ENCODE measurements at places on chromosomes 5 and 9. TPM values are rescaled to one million over a fixed set of nuclear protein-coding genes. Genes with fewer than 3 reads are reported as not detected.

The TMOD1 gene
- 8.9 TPM for polyA plus RNA-seq

The FABP6 gene
- 9.1 TPM for polyA plus RNA-seq

The PIP5K1B gene
- polyA plus RNA-seq = 57.9 TPM

The DNM1 gene
- polyA plus RNA-seq = 49.0 TPM

The SLC6A19 gene
- polyA plus RNA-seq = 295 TPM

The LAMC3 gene
- polyA plus RNA-seq = 0.66 TPM

The CDX1 gene
- 196 TPM for polyA plus RNA-seq

The KLF4 gene
- 100 TPM for polyA plus RNA-seq

The FBP2 gene
- 0.25 TPM for polyA plus RNA-seq

The CDH10 gene
- 0.52 TPM for polyA plus RNA-seq

The ASPN gene
- 40.3 TPM for polyA plus RNA-seq

The SIMC1 gene
- 14.7 TPM for polyA plus RNA-seq

The ZDHHC11B gene
- polyA plus RNA-seq = 16.1 TPM

The FOXD4 gene
- 0.42 TPM for polyA plus RNA-seq

The PCDHA9 gene
- 0.24 TPM for polyA plus RNA-seq

The INSL6 gene
- polyA plus RNA-seq = 0.51 TPM

The DIAPH1 gene
- polyA plus RNA-seq = 89.4 TPM

The PCDHGB6 gene
- polyA plus RNA-seq = 2.9 TPM

The F2RL2 gene
- polyA plus RNA-seq = 5.4 TPM

The KCNMB1 gene
- polyA plus RNA-seq = 6.5 TPM

The JADE2 gene
- 29.9 TPM for polyA plus RNA-seq

The PDCD1LG2 gene
- polyA plus RNA-seq = 0.60 TPM

The PDZD2 gene
- 4.7 TPM for polyA plus RNA-seq

The LRRC8A gene
- polyA plus RNA-seq = 18.5 TPM

The PHYHD1 gene
- 19.0 TPM for polyA plus RNA-seq

The TMEM267 gene
- polyA plus RNA-seq = 14.1 TPM

The CDKN2B-AS1 gene
- 1.7 TPM for polyA plus RNA-seq

The SIT1 gene
- polyA plus RNA-seq = 0.78 TPM

The PAXX gene
- 38.9 TPM for polyA plus RNA-seq

The CORO2A gene
- 57.6 TPM for polyA plus RNA-seq

The TRAF1 gene
- polyA plus RNA-seq = 6.5 TPM

The PCDHGA9 gene
- 1.9 TPM for polyA plus RNA-seq

The SLC28A3 gene
- 0.81 TPM for polyA plus RNA-seq

The DMGDH gene
- polyA plus RNA-seq = 1.3 TPM

The CCT5 gene
- 178 TPM for polyA plus RNA-seq

The GABRA6 gene
- not detected for polyA plus RNA-seq

The CFAP90 gene
- 0.75 TPM for polyA plus RNA-seq

The SPATA31D4 gene
- polyA plus RNA-seq = not detected

The ADGRV1 gene
- polyA plus RNA-seq = 3.0 TPM

The EGFLAM gene
- polyA plus RNA-seq = 4.4 TPM

The EPB41L4A gene
- 2.2 TPM for polyA plus RNA-seq

The MRPS30 gene
- 46.2 TPM for polyA plus RNA-seq

The EFNA5 gene
- 6.1 TPM for polyA plus RNA-seq

The BTNL8 gene
- polyA plus RNA-seq = 135 TPM

The SWI5 gene
- 21.6 TPM for polyA plus RNA-seq

The GRIA1 gene
- polyA plus RNA-seq = 0.93 TPM

The GPR150 gene
- polyA plus RNA-seq = 0.90 TPM

The CDH9 gene
- polyA plus RNA-seq = 0.91 TPM

The ALDH7A1 gene
- 66.4 TPM for polyA plus RNA-seq
